ENCODE measurements at places on chromosomes 7 and 10.

DNA sequence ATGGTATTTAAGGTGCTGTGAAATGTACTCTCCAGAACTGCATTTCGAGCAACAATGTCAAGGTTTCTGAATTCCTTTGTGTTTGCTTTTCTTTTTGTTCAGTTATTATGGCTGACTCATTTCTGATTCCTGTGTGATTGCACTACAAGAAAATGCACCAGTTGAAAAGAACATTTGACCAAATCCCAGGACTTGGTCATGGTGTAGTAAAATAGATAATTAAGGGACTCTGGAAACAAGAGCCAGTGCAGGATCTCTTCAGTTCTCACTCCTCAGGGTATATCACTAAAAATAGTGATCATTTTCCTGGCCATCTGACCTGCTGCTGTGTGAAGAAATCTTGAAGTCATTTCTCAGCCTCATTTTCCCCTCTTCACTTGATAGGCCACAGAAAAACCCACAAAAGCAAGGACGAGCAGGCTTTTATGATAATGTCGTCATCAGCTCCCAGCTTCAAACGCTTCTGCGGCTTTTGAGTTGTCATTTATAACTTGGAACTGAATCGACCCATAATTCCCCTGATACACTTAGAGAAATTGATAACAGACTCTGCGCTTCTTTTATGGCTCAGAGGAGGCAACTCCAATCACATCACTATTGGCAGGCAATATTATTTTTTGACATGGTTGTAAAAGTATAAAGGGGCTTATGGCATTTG is 274.7 kb downstream of the HDAC9 start:
- DNase-seq, result no peak

GRCh38 chr10:129743738-129744133 is 220.3 kb downstream of the EBF3 start:
- DNase-seq, result no peak

GRCh38 chr7:98027342-98028033 is 37.5 kb upstream of the OCM2 start:
- DNase-seq, result no peak

GRCh38 chr10:113049881-113050280 is 99.8 kb downstream of the TCF7L2 start:
- DNase-seq, result no peak

- DNase-seq, result no peak
These were observed 3.7 kb upstream of the CDHR1 start for GRCh38 chr10:84190621-84191020.

DNA sequence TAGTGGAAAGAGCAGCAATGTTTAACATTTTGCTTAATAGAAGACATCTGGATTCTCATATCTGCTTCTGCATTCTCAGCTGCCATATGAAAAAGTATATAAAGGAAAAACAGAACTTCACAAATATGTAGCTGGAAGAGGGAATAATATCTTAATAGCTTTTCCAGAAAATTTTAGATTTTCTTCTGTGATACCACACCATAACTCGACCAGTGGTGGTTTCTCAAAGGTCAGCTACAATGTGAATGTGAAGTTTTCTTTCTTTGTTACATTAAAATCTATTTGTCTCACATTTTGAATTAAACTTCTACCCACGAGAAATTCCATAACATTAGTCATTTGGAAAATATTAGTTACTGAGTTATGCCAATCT is 339.8 kb downstream of the PARD3 start:
- no peak for DNase-seq

GRCh38 chr7:80216996-80217842 is 82.6 kb downstream of the GNAI1 start:
- no peak for DNase-seq

DNA sequence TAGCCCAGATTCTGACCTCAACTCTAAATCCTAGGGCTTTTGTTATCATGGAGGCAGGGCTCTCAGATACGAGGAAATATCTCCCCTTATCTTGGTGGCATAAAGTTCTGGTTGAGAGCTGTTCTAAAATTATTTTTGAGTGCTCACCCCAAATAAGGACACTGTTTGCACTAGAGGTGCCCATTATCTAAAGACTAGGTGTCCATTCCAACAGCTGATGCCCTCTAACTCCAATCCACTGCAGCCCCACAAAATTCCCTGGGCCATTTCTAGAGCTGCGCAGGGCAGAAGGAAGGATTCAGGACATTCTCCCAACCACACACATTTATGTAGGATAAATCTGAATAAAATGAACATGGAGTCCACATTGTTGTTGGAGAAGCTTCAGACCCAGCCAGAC is 301.9 kb downstream of the FGFR2 start:
- no peak for DNase-seq

Measured in CD4-positive, alpha-beta T cell (primary cell).